Midbrain (tissue), 1 donor: ENCODE measurements at places on chromosomes 11 and 22.
A peak's percentile ranks its signal among the peaks of the same experiment; 100 is the strongest.

- no peak for DNase-seq
These were observed 77.3 kb downstream of the ZBTB44 start for GRCh38 chr11:130237282-130238006.

DNA sequence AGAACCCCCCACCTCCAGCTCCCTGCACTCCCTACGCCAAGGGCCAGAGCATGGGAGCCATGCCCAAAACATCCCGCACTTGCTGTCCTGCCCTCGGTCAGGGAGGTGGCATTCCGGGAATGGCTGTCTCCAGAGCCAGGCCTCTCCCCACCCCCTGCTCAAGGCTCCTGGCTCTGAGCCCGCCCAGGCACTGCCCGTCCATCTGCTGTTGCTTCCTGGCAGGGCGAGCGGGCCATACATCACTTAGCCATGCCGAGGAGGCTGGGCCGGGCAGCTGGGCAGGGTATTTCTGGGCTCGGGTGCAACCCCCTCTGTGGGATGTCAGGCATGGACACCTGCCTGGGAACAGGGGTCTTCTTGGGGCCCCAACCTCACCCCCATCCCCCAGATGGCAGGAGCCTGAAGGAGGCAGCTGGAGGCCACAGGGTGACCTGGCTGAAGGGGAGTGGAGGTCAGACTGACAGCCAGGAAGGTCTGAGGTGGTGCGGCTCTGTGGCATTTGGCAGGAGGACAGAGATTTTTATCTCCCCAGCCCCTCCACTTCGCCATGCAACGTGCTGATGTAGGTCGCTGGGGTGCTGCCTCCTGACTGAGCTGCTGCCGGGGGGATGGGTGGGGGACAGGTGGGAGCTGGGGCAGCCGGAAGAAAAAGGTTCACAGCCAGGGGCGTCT is 8.7 kb upstream of the CABP7 start:
- no peak for DNase-seq

- no peak for DNase-seq
These were observed 37.5 kb upstream of the RTL6 start for GRCh38 chr22:44535362-44536095.

DNA sequence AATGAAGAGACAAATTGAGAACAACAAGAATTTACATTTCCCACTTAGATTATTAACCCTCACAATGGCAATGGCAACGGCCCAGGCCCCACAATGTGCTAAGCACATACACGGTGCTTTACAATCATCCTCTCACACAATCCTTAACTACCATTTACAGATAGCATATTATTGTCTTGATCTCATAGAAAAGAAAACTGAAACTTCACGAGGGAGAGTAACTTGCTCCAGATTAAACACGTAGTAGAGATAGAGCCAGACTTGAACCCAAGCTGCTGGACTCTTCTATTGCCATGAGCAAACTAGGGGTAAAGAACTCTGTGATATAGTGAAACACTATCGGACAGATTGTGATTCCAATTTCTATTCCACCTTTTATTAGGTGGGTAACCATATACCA is 665.1 kb downstream of the DLG2 start:
- DNase-seq: no peak

GRCh38 chr11:71447791-71448256 is 369 bp downstream of the DHCR7 start:
- no peak for DNase-seq

DNA sequence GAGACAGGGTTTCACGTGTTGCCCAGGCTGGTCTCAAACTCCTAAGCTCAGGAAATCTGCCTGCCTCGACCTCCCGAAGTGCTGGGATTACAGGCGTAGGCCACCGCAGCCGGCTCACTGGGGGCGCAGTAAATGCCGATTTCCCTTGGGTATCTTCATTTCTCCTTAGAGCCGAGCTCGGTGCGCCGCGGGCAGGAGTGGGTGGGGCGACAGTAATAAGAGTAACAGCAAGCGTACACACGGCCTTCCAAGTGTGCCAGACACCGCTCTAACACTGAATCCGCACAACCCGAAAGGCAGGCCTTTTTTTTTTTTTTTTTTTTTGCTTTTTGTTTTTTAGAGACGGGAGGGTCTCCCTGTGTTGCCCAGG is 500 bp upstream of the ADSL start:
- DNase-seq: no peak

GRCh38 chr11:33742249-33742851 is 6.1 kb upstream of the CD59 start:
- DNase-seq: peak; percentile 10
